Fibroblast of villous mesenchyme (primary cell): ENCODE measurements at places on chromosomes 7 and 10.

DNA sequence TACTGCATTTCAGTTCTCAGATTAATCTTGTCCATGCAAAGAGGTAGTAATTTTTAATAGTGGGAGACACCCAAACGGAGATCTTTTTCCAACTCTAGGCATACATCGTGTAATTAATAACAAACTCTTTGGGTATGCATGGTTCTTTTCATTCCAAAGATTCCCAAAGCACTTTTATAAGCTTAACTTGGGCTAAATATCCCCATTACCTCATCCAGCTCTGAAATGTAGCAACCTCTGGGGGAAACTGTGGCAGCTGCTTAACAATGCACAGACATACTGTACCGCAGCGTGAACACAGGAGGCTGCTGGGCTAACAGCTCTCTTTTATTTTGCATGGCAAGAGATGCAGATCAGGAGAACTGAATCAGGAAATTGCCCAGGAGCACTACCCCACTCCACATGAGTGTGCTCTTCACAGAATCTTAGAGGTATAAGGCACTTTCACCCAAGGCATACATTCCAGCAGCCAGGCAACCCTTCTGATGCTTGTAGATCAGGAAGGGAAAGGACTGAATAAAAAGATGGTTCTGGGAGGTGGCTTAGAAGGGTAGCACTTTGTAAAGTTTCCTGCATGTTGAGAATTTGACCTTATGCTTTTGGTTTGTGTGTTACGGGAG lies 114.4 kb upstream of the GLI3 start:
- DNase-seq = peak; percentile 53

DNA sequence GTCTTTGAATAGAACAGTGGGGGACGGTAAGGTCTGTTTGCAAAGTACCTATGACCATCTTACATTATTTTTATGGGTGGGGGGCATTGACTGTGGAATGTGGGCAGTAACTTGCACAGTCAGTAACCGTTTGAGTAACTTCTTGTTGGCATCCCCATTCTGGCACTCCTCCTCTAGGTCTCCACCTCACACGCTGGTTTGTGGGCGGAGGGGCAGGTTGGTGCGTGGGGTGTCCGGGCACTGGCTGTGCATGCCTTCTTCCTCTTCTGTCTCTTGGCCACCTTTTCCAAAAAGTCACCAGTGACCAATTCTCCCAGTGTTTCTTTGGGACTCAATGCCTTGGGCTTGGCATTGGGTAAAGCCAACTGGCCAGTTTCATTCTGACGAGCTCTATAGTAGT lies 43.6 kb downstream of the DNAJB6 start:
- DNase-seq = no peak

- DNase-seq = no peak
Observed at GRCh38 chr10:25046641-25047040, 30.2 kb downstream of the THNSL1 start.

DNA sequence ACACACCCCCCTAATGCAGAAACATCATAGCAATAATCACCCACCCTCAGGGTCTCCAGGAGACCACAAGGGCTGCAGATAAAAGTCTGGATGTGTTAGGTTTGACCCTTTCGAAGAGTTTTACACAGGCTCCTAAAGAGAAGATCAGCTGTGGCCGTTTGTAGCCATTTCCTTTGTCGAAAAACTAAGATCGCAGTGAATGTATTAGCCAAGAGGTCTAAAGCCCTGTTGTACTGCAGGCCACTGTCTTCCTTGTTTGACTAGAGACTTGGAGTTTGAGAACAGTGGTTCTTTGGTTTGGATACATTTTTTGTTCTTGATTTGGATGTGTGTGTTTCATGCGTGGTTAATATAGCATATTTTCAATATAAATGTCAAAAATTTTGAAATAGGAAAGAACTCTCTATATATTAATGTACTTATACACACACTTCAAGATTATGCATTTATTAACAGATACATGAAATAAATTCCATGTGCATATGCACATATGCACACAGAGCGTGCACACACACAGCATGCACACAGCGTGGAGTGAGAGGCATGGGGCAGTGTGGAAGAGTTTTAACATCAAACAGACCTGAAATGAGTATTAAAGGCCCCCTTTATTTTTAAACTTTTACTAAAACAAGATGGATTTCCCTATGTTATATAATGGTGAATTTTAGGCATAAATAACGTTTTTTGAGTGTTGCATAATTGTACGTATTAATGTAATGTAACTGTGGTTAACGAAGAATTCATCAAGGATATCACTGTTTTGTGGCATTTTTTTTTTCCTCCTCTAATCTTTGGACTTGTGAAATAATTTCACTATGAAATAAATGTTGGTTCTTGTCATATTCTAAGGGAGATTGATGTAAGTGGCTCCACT lies 2.2 kb downstream of the IKZF1 start:
- DNase-seq = no peak

- DNase-seq = no peak
Observed at GRCh38 chr10:86363184-86363832, 3.3 kb downstream of the GRID1 start.

- no peak for DNase-seq
Observed at GRCh38 chr7:135562720-135563119, 5.0 kb downstream of the NUP205 start.

GRCh38 chr10:131737543-131738395 lies 163.0 kb upstream of the PPP2R2D start:
- no peak for DNase-seq

- no peak for DNase-seq
Observed at GRCh38 chr7:157373493-157373892, 36.7 kb downstream of the DNAJB6 start.

- DNase-seq = no peak
Observed at GRCh38 chr7:125149151-125149550, 219.5 kb upstream of the POT1 start.

GRCh38 chr7:106346167-106346677 lies 61.4 kb upstream of the NAMPT start:
- no peak for DNase-seq

DNA sequence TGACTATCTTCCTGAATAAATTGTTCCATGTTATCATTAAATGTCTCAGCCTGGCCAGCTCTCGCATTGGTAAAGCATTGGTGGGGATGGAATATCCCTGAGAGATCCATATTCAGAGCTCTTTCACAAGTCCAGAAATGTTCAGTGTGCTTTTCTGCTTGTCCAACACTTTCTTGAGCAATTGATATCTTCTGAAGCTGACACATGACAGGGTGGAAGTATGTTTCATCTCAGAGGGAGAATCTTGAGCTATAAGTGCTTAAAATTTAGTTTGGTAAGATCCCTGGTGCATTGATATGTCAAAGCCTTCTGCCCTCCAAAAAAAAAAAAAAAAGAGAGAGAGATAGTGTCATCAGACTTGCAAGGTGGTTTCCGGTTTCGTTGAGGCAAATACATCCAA lies 7.4 kb downstream of the IFIT3 start:
- no peak for DNase-seq

GRCh38 chr7:1645071-1645409 lies 25.0 kb upstream of the ELFN1 start:
- DNase-seq = no peak

DNA sequence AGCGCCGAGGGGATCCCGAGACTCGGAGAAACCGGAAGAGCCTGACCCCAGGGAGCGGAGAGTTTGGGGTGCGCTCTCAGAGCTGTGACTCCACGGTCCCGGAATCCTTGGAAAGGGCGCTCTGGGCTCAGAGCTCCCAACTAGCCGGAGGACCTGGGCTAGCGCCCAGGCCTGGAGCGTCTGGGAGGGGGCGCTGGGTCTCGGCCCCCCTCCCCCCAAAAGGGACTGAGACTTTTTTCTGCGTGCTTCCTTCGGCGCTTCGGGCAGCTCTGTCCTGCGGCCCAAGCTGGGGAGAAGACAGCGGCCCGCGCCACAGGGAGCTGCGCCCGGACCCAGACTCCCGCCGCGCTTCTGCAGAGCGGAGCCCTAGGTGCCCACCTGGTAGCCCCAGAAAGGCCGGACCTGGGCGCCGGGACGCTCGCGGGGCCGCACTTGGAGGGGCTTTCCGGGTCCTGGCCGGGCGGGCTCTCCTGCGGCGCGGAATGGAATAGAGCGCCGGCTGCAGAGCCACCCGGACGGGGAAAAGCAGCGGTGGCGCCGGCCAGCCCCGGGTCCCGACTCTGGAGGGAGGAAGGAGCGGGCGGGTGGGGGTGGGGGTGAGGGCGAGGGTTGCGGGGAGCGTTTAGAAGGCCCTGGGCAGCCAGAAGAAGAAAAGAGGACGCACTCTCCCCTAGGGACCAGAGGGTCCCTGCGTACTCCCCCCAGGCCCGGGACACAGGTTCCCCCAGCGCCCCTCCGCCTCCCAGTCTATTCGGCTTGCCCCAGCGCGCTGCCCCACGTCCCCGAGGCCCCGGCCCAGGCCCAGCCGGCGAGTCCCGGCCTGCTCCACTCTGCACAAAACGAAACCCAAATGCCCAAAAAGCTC lies 4.7 kb downstream of the ZNF503 start:
- no peak for DNase-seq

- peak; percentile 78 for DNase-seq
Observed at GRCh38 chr7:34108165-34108564, 202.8 kb downstream of the BMPER start.

DNA sequence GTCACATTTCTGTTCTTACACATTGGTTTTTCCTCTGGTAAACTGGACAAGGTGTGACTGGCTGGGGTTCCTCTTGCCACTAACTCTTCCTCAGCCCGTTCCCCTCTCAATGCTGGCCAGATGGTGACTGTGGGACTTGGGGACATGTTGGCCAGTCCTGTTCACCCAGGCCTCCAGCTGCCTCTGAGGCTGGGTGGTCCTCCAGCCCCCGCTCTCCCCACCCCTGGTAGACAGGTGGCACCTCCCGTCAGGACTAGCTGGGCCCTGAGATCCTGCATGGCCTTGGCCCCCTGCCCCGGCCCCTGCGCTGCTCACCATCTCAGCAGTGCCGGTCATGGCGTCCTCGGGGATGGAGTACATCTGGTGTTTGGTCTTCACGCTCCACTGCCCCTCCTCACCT lies 10.8 kb upstream of the MYL7 start:
- no peak for DNase-seq

DNA sequence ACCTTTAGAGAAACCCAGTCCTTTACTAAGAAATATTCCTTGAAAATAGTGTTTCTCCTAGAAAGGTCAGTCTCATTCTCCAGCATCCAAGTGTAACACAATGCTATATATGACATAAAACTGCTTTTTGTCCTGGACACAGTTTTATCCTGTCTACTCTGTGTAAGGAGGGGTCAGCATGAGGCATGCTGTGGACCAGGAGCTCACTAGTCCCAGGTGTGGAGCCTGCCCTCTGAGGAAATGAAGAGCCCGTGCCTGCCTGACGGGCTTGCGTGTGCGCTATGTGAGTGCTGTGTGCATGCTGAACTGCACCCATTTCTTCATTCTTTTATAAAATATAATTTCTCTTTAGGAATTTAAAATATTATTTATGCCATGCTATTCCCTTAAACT lies 182.8 kb upstream of the CDCA7L start:
- DNase-seq = no peak

- DNase-seq = peak; percentile 61
Observed at GRCh38 chr10:91162495-91163268, 57.8 kb upstream of the PCGF5 start.

- DNase-seq = peak; percentile 56
Observed at GRCh38 chr10:69644658-69645295, 14.7 kb downstream of the FAM241B start.

GRCh38 chr7:143451746-143452145 lies 8.5 kb downstream of the TAS2R60 start:
- no peak for DNase-seq

GRCh38 chr10:52864201-52865106 lies 91.9 kb upstream of the MBL2 start:
- peak; percentile 99 for DNase-seq

- DNase-seq = no peak
Observed at GRCh38 chr7:134943785-134944400, 42.4 kb upstream of the AGBL3 start.

DNA sequence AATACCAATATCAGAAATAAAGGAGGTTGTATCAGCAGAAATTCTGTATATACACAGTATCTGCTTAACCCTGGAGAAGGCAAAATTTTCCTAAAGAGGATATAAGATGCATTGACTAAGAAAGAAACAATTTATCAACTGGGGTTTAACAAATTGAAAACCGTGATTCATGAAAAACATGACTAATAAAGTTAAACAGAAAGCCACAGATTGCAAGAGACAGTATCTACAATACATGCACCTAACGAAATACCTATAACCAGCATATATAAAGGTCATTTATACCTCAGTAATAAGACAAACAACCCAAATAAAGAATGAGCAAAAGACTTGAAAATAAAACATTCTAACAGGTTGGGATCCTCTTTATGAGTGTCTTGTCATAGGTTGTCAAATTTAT lies 101.8 kb downstream of the IQUB start:
- no peak for DNase-seq

GRCh38 chr10:102405632-102406031 lies 10.1 kb downstream of the NFKB2 start:
- DNase-seq = no peak

DNA sequence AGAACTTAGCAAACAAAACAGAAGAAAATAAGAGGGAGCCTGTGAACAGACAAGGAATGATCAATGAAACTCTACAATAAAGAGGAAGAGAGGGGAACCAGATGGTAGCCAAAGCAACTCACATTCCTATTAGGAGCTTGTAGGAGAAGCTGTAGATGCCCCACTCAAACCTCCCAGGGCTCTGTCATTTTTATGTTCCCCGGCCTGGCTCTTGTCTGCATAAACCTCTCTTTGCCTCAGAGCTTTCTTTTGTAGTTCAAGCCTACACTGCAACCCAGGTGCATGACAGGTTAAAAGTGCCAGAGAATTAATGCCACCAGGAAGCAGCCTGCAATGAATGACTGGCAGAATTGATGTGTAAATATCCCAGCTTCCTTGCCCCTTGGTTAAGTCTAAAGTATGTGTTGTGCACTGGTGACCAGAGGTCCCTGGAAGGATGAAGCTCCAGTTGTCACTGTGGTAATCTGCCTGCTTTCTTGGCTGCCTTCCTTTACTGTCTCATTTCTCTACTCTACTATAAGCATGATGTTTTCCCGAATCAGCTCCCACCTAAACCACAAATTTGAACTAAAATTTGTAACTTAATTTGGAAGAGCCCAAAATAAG lies 40.4 kb downstream of the HDAC9 start:
- DNase-seq = no peak

- peak; percentile 82 for DNase-seq
Observed at GRCh38 chr7:137932881-137933269, 69.0 kb downstream of the CREB3L2 start.

- no peak for DNase-seq
Observed at GRCh38 chr10:110259317-110259716, 45.4 kb downstream of the SMNDC1 start.
